ENCODE measurements at places on chromosomes 1 and 21.
A peak's percentile ranks its signal among the peaks of the same experiment; 100 is the strongest.

GRCh38 chr1:159556931-159557369 is 21.1 kb upstream of the OR10J5 start:
- no peak for DNase-seq

- no peak for DNase-seq
Observed at GRCh38 chr1:168933141-168933805, 173.2 kb upstream of the ATP1B1 start.

DNA sequence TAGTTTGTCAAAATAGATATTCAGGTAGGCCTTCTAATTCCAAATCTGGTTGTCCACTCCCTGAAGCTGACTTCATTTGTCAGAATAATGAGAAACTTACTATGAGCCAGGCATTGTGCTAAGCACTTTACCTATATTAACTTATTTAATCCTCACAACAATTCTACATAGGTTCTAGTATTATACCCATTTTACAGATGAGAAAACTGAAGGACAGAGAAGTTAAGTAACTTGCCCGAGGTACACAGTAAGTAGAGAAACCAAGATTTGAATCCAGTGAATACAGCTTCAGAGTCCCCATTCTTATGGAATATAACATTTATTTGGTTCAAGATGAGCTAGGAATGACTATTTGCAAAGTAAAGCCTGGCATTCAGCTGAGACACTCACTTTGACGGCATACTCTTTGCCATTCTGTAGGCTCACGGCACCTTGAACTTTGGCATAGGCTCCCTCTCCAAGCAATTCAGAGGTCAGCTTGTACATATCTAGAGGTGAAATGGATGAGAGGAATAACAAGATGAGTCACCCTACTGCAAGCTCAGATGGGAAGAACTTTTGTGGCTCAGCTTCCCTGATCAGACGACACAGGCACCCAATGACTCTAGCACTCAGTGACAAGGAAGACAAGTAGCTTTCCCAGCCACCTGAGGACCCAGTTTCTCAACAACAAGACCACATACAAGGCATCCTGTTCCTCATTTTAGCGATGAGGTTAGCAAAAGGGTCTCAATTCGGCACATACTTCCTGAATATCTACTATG is 23.7 kb downstream of the MKNK1 start:
- no peak for DNase-seq

DNA sequence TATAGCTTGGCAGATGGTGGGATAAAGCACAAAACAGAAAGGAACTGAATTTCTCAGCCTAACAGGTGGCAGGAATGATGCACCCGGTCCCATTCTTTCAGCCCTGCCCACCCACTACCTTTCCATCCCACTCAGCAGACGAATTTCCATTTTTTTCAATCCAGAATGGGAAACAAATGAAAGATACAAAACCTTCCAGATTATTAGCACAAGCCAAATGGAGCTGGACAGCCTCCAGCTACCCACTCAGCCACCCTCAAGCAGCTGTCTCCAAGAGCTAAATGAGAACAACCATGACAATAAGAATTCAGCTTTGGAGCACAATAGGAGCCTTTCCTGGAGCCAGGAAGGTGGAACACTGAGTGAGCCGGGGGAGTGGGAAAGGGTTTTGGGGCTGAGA is 96.3 kb upstream of the ST6GALNAC5 start:
- DNase-seq: no peak

GRCh38 chr1:236468625-236469024 is 55.2 kb upstream of the LGALS8 start:
- no peak for DNase-seq

- DNase-seq: no peak
Observed at GRCh38 chr1:214640431-214641213, 37.6 kb downstream of the CENPF start.

GRCh38 chr1:29830383-29830782 is 594.1 kb downstream of the PTPRU start:
- DNase-seq: no peak

GRCh38 chr1:212743901-212744475 is 44.3 kb upstream of the BATF3 start:
- no peak for DNase-seq

DNA sequence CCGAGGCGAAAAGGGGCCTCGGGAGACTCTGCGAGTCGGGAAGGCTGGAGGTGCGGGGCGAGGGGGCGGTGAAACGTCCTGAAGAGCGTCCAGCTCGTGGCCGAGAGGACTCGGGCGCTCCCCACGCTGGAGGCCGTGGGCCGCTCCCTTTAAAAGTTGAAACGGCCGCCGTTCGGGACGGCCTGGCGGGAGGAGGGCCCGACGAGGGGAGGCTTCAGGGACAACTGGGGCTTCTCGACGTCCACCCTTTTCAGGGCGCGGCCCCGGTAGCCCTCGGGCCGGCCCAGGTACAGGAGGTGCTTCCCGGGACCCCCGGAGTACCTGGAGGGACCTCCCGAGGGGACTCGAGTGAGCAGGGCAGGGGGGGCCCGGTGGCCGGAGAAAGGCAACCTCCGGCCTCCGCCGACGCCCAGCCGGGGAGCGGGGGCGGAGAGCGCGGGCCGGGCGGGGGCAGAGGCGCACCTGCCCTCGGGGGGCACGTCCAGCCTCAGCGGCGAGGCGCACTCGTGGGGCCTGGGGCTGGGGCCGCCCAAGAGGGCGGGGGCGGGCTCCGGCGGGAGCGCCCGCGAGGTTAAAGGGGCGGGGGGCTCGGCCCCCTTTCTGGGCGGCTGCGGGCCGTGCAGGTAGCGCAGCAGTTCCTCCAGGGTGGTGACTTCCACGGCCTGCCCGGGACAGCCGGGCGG is 14.0 kb downstream of the SEMA6C start:
- no peak for DNase-seq

DNA sequence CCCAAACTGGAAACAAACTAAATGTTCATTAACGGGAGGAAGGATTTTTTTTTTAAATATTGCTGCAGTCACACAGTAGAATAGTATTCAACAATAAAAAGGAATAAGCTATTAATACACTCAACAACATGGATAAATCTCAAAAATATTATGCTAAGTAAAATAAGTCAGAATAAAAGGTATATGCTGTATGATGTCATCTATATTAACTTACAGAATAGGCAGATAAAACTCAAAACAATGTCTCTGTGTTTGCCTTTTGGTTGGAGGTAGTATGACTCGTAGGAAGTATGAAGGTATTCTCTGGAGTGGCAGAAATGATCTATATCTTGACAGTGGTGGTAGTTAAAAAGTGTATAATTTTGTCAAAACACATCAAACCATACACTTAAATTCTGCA is 6.1 kb upstream of the ST6GALNAC5 start:
- DNase-seq: no peak

DNA sequence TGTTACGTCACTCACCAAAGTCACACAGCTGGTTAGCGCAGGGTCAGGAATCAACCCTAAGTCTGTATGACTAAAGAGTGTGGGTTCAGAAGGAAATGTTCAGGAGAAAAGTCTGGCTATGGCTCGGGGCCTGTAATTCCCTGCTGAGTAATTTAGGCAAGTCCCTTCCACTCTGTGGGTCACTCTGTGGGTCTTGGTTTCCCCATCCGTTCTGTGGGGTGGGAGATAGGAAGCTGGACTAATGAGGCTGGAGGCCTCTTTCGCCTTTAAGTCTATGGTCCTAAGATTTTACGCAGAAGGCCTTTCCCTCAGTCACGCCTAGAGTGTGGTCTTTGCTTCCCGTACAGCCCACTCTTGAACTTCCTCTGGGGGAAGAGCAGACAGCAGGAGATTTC is 14.3 kb upstream of the MED18 start:
- DNase-seq: no peak

DNA sequence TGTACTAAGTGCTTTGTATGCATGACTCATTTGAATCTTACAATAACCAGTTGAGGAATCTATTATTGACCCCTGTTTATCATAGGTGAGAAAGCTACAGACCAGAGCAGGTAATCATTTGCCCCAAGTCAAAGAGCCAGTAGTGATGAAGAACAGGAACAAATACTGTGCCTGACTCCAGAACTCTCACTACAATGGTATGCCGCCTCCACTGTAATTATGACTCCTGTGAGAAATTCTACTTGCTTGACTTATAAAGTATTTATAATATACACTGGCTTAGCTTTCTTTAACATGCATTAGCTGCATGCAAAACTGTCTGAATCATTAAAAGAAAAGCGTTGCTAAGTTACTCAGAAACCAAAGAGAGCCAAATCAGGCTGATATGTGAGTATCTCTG is 92.6 kb downstream of the ZNF281 start:
- DNase-seq: no peak

DNA sequence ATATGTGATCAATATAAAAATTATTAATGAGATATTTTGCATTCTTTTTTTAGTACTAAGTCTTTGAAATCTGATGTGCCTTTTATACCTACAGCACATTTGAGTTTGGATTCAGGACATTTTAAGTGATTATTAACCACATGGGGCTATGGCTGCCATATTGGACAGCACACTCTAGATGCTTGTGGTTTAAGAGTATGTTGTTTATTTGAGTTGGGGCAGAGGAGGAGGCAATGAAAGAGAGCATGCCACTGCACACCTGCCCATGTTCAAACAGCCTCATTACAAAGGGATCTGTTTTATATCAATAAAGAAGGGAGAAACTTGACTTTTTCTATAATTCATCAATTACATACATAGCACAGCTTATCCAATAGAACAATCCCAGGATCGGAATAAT is 99.4 kb upstream of the EDEM3 start:
- no peak for DNase-seq

DNA sequence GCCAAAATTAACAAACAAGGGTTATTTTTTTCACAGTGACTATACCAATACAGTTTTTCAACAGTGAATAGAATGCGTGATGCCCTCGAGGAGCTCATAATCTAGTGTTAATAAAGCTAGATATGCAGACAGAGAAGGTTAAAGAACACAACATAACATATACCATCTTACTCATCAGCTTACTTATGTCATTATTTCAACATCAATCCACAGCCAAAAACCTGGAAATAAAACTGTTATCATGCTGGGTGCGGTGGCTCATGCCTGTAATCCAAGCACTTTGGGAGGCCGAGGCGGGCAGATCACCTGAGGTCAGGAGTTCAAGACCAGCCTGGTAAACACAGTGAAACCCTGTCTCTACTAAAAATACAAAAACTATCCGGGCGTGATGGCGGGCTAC is 6.1 kb downstream of the STX6 start:
- DNase-seq: no peak

DNA sequence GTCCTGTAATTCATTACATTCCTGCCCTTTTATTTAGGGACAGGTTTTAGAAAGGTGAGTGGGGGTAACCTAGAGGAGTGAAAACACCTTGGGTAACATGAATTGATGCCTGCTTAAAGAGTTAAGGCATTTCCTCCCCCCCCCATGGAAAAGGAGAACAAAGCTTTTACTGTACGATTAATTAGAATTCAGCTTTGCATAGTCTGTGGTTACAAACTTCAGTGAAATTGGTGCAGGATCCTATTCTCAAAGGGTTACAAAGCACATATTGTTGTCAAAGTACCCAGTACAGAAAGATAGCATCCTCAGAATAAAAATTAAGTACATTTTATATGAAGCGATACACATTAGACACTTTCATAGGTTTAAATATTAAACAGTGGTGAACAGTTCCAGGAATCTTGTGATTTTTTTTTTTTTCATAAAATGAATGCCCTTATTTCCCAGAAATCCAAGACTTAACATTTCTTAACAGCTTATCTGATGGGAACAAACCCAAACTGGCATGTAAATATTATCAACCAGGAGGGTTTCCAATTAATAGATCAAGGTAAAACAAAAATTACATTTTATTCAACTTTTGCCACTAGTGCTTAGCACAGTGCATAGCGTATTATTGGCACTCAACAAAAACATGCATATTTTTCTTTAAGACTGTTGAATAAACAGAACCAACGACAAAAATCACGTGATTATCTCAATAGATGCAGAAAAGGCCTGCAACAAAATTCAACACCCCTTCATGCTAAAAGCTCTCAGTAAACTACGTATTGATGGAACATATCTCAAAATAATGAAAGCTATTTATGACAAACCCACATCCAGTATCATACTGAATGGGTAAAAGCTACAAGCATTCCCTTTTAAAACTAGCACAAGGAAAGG is 172.7 kb downstream of the PDE4B start:
- no peak for DNase-seq

DNA sequence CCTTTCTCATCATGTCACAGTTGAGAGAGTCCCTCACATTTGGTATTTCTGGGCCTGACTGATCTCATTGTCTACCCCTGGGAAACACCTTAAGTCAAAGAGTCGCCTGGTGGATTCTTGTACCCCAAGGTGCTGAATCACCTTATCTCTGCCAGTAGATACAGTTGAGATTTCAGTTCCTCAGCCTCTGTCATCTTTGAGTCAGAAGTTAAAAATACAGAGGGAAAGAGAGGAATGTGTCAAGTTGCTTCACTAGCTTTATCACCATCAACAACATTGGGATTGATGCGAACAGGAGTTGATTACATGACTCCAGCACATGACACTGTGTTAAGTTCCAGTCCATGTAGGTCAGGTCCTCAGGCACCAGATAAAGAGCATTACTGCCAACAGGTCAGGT is 513.0 kb downstream of the NUF2 start:
- DNase-seq: no peak

GRCh38 chr1:161335796-161336195 is 21.6 kb downstream of the SDHC start:
- no peak for DNase-seq

GRCh38 chr1:178542554-178543289 is 29.8 kb downstream of the TEX35 start:
- DNase-seq: peak; percentile 93

DNA sequence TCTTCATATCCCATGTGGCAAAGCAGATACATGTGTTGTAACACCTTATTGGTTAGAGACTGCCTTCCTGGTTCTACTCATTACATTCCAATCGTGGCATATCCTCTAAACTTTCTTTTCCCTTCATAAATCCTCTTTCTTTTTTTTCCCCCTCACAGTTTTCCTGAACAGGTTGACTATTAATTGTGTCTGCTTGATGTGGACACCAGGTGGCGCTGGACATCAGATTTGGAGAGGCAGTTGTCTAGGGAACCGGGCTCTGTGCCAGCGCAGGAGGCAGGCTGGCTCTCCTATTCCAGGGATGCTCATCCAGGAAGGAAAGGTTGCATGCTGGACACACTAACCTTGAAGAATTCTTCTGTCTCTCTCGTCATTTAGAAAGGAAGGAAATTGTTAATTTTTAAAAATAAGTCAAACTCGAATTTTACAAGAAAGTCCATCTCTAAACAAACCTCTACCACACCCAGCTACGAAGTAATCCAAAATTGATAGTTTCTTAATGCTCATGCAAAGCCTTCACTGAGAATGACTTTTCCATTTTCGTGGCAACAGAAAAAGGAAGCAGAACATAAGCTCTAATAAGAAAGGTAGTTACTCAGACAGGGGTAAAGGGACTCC is 59.4 kb upstream of the ASB17 start:
- peak; percentile 81 for DNase-seq

GRCh38 chr1:203592156-203592555 is 34.5 kb upstream of the ATP2B4 start:
- no peak for DNase-seq

DNA sequence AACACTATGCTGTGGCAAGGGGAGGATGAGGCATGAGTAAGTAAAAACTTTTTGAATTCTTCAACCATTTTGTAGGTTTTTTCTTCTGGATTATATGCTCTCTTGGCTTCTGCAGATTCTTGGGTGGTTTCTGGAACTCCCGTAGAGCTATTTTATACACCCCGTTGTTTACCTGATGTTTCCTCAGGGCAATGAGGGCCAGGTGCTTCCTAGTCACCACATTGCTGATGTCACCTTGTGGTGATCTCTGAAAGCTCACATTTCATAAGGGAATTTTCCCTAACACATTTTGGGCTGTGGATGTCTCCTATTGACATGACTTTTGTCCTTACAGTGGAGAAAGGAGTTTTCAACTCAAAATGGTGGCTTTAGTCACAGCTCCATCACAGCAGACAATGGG is 356.6 kb downstream of the PLA2G4A start:
- DNase-seq: no peak
